ENCODE measurements at places on chromosomes 6 and 20.

GRCh38 chr20:57660922-57661745, 40.9 kb upstream of the ZBP1 start:
- no peak for DNase-seq

GRCh38 chr6:159152041-159152440, 17.2 kb upstream of the FNDC1 start:
- no peak for DNase-seq

GRCh38 chr6:135974426-135974825, 122.9 kb downstream of the PDE7B start:
- no peak for DNase-seq

DNA sequence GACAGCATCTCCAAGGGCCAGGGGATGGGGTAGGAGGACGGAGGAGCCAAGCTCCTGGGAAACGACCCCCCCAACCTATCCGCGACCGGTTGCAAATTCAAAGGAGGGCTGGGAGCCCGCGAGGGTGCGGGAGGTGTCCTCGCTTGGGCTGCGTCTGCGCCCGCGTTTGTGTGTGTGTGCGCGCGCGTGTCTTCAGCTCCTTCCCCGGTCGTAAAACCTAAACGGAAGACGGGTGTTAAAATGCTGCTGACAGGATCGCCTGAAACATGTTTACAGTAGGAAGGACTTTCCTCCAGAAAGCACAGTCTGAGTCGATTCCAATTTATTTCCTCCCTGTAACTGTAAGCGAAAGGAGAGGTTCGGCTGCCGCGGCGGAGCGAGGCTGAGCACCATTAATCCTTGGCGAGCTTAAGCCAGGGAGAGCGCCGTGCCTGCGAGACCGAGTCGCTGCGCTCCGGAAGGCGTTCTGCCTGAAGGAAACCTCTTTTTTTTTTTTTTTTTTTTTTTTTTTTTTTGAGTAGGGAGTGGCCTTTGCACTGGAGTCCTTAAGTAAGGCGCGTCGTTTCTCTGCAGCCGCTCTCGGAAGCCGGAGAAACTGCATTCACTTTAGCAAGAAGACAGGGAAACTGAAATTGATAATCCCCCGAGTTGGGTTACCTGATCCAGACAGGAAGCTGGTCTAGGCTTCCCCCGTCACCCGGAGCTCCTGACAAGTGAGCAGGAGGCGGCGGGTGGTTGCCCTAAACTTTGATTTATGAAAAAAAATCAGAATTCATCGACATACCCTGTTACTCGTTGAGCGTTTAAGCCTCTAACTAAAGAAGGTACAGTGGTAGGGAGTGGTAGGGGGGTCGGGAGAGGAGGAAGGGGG, 4.8 kb upstream of the SOX4 start:
- DNase-seq, result peak; percentile 79

DNA sequence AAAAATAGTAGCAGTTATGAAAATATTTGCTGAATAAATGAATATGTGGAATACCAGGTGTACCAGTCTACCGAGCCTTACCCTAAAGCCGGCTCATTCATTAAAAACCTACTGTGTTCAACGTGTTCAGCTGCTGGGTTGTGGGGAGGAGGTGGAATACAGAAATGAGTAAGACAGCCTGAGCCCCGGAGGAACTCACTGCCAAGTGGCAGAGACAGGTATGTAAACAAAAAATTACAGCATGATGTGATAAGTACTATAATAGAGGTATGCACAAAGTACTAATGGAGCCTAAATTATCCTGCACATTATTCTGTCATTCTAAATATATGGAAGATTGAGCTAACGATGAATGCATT, 6.8 kb upstream of the ADTRP start:
- no peak for DNase-seq

GRCh38 chr6:94735270-94735669, 842.1 kb upstream of the MANEA start:
- no peak for DNase-seq

DNA sequence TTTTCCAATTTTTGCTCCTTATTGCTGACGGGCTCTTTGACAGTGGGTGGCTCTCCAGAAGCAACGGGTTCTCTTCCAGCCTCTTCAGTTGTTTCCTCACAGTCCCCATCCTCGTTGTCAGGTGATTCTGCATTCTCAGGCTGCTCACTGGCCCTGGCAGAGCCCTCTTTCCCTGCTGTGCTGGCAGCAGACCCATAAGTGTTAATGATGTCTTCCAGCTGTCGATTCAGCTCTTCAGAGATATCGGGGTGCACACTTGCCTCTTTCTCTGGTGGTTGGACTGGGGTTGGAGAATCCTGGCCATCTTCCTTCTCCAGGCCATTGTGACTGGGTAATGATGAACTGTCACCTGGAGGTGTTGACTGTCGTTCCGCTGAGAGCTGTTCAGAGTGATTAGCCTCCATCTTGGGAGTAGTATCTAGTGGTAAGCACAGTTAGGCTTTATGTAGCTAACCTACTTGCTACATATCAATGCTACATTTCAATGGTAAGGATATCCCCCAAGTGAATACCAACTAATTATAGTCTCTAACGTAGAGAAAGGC, 3.2 kb downstream of the TXLNB start:
- no peak for DNase-seq

- no peak for DNase-seq
Measured at GRCh38 chr6:44071670-44072451, 55.4 kb downstream of the MRPL14 start.
